ENCODE measurements at places on chromosomes 5 and 9. TPM values are rescaled to one million over a fixed set of nuclear protein-coding genes. Genes with fewer than 3 reads are reported as not detected.
A peak's percentile ranks its signal among the peaks of the same experiment; 100 is the strongest.

DNA sequence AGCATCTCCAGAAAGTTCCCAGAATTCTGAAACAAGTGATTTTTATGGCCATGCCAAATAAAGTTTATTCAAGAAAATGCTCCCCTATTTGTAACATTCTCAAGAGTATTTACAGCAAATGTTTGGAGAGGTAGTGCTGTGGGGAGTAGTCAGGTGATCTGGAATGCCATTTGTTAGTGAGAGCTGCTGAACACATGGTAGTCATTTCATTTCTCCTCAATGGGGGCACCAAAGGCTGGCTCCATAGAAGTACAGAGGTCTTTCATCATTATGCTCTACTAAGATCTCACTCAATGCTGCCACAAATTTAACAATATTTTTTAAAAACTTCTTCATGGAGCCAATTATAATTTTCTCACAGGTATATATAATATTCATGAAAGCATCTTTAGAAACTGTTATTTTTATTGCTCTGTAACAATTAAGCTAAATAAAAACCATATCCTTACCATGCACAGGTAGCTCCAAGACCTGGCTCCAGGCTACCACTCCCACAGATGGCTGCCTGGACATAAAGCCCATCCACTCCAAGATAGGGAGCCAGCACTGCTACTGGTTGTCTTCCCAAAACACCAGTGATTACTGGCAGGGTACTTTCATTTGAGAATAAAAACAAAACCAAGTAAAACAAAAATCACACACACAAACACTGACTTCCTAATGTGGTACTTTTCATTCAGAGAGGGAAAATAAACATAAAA, 200.8 kb downstream of the PLK2 start:
- no peak for DNase-seq

DNA sequence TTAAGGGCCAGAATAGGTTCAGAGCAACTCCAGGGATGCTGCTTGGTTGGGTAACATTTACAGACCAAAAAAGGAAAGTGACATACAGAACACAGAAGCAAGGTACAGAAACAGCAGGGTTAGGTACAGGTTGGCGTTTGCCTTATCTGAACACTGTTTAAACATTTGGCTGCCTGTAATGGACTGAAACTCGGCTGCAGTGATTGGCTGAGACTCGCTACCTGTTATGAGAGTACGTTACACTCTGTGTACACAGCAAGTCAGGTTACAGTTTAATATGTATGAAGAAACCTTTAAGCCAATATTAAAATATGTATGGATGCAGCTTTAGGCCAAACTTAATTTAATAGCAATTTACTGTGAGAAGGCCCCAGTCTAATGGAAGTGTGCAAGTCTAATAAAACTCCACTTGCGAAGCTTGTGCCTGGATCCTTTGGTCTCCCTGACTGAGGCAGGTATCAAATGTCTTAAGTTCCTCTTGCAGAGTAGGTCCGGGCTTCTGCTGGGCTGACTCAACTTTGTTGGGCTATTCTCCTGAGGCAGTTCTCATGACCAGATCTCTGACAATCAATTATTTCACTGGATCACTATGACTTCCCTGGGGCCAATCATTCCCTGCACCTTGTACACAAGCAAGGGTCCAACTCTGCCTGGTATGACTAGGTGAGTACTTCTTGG, 204.9 kb downstream of the ZNF462 start:
- no peak for DNase-seq

DNA sequence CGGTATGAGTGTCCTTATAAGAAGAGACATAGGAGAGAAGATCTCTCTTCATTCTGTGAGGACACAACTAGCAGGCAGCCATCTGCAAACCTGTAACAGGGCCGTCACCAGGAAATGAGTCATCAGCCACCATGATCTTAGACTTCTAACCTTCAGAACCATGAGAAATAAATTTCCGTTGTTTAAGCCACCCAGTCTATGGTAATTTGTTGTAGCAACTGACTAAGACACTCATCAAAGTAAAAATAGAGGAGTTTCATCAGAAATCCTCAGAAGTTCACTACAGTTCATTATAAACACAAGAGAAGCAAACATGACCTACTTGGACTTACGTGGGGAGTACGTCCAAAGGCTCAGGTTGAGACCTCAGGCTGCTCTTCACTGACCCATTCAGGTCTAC, 357.7 kb downstream of the SEMA5A start:
- DNase-seq, result no peak

DNA sequence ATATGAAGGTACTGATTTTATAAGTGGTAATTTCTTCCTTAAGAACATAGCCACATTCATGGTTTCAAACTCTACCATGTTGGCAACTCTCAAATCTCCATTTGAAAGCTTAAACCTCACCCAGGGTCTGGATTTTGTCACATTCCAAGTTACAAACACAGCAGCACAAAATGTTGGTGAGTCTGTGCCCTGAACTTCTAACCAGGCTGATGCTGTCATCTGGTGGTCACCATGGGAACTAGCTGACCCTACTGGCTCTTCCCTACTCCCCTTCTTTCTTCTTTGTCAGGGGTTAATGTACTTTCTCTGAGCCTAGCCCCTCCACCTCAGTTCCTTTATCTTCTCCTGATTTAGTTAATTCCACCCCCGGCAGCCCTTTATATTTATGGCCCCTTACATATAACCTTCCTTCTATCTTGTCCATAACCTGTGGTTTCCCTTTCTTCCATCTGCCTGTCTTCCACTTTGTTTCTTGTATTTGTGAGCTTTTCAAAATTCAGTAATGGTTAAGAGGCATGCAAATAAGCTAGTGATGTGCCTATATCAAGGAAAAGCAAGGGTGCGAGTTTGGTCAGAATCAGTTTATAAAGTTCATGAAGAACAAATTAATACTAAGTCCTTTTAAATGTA, 35.9 kb downstream of the TGFBR1 start:
- DNase-seq, result no peak

DNA sequence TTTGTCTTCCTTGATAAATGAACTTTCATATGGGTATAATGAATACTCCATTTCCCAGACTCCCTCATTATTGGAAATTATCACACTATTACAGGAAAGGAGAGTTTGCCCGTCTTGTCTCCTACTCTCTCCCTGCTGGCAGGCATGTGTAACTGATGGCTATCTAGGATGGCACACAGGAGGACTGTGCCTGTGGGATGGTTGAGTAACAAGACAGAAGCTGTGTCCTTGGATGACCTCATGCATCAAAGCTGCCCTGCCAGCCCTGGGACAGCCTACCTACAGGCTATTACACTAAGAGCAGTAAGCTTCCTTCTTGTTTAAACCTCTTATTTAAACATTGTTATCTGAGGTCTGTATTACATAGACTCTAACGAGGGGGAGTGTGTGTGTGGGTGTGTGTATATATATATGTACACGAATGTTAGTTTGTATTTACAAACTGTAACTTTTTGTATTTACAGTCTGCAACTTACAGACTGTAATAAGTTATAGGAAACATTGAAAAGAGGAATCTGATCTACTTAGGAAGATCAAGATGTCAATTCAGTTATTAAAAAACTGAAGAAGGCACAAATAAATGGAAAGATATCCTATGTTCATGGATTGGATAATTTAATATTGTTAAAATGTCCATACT, 247.6 kb upstream of the ACO1 start:
- DNase-seq, result no peak

- no peak for DNase-seq
Observed at GRCh38 chr9:4980086-4980727, 4.9 kb upstream of the JAK2 start.

DNA sequence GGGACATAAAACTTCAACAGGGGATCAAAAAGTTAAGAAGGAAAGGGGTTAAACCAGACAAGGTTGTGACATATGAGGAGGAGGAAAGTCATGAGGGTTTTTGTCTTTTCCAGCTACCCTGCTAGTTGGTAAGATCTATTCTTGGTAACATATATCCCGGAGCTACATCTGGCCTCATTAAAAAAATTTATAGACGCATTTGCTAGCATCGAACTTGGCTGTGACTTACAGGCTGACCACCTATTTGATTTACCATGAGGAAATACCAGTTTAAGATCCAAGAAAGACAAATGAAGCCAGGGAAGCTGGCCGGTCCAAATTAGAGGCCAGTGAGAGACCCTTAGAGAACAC, 87.6 kb upstream of the NIPAL4 start:
- DNase-seq, result no peak

DNA sequence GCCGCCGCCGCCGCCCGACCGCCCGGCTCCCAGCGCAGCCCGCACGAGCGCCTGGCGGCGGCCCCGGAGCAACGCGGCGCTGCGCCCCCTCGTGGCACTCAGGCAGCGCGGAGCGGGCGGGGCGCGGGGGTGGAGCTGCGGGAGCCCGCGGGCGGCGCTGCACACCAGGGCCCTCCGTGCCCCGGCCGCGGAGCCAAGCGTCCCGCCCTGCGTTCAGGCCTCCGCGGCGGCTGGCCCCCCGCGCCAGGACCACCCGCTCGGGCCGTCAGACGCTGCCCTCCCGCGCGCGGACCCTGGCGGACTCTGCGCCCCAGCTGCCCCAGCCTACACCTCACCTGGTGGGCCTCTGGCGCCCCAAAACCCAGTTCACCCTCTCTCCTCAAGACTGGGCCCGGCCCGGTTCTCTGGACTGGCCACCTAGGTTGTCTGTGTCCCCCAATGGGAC, at the start of gene RASGEF1C:
RASGEF1C (minus strand) TSS at position 75 of the 445 bp plus-strand sequence. CDS start 71,159 bp downstream, outside the sequence.
- peak; percentile 86 for DNase-seq

GRCh38 chr9:21333226-21333625, 2.0 kb downstream of the KLHL9 start:
- no peak for DNase-seq

IFNA21 gene
- total RNA-seq, result not detected

GRCh38 chr5:54822324-54822687, 163.1 kb downstream of the ESM1 start:
- no peak for DNase-seq

DNA sequence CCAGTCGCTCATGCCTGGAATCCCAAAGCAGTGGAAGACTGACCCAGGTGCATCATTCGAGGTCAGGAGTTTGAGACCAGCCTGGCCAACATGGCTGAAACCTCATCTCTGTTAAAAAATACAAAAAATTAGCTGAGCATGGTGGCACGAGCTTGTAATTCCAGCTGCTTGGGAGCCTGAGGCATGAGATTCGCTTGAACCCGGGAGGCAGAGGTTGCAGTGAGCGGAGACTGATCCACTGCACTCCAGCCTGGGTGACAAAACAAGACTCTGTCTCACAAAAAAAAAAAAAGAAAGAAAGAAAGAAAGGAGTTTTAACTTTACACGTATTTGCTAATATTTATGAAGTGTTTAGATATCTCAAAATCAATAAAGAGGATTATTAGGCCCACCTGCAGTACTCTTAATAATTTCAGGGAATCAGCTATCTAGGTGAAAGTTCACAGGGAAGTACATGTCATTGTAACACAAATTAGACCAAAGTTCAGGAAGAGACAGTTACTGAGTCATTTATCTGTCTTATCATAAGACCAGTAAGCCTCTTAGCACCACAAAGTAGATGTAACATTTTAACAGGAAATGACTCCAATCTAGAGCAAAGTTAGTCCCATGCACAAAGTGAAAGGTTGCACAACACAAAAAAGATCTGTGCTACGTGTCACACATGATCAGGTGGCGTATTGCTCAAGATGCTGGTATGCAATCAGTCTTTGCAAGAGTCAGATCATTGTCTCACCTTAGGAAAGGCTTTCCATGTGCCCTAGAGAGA, 34.1 kb upstream of the PLIN2 start:
- DNase-seq, result no peak

DNA sequence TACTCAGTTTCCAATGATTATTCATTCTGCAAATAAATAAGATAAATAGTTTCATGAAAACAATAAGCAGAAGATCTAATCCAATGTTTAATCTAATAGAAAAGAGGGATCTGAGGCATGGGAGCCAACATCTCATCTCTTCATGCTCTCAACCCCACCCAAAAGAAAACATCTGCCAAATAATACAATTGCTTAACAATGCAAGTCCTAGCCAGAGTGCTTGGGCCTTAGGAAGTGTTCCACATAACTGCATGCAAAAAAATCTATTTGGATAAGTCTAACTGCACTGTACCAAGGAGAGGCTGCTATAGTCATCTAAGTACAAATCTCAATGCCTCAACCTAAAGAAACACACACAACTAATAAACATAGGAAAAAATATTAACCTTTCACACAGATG, 606.0 kb downstream of the CDH9 start:
- no peak for DNase-seq

- no peak for DNase-seq
Observed at GRCh38 chr9:129473523-129474244, 147.2 kb downstream of the C9orf50 start.

- no peak for DNase-seq
Observed at GRCh38 chr9:112793213-112793810, 42.8 kb downstream of the SNX30 start.

DNA sequence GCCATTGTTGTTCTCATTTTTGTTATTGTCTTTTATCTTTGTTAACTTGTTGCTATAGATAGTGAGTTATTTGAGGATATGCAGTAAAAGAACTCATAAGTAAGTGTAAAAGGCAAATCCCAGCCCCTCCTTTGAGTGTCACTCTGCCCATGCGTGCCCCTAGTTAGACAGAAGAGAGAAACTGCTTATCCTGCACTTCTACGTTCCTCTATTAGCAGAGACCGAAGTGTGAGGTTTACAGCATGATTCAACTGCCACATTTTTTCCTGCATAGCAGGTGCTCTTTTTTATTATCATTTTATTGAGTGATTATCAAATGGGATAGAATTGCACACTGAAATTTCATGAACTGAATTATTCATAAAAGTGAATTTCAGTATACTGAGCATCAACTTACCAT, 12.0 kb upstream of the DNAH5 start:
- DNase-seq, result no peak

GRCh38 chr9:134970719-134971118, 53.0 kb upstream of the FCN1 start:
- DNase-seq, result no peak

PCDHB10 gene
- 11.7 TPM for total RNA-seq

GRCh38 chr5:45376417-45376816, 319.8 kb downstream of the HCN1 start:
- DNase-seq, result no peak

ENHO gene
- 1.0 TPM for total RNA-seq

FGFR4 gene
- 8.0 TPM for total RNA-seq

DNA sequence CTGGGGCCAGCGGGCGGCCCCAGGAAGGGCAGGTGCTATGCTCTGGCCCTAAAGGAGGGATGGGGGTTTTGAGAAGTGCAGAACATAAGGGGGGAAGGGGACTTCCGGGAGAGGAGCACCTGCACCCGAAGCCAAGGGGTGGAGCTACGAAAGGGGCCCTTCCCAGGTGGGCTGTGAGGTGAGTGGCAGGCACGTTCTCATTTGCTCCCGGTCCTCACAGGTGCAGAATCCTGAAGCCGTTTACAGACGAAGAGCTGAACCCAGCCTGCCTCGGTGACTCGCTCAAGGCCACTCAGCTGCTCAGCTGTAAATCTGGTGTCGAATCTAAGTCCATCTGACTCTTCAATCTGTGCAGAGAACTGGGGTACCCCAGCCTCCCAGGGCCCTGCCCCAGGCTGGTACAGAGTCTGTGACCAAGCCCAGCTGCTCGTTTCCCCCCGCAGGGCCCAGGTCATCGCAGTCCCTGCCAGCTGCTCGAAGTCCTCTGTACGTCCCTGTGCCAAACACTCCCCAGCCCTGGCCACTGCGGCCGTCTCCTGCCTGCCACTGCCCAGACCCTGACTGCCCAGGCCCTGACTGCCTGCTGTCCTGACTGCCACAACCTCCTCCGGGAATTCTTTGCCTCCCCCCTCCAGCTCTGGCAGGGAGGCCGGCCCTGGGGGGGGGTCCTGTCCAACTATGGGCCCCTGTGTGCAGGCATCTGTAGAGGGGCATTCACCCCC, 53.8 kb upstream of the RXRA start:
- no peak for DNase-seq

Measured in mesothelial cell of epicardium (in vitro differentiated cells).